SK-N-MC (cell line): ENCODE measurements at places on chromosomes 7 and 10.
A peak's percentile ranks its signal among the peaks of the same experiment; 100 is the strongest.

DNA sequence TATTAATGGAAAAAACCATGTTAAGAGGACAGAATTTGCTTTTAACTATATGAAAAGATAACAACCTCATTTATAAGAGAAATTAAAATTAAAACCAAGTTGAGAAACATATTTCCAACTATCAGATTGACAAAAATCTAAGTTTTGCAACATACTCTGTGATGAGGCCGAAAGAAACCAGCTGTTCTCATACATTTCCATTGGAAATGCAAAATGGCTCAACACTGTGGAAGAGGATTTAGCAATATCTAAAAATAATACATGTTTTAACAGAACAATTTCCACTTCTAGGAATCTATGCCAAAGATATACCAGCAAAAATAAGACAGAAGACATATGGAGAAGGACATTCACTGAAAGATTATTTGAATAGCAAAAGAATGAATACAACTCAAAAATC lies 268.8 kb downstream of the DYNC1I1 start:
- DNase-seq: no peak

GRCh38 chr10:119543814-119544642 lies 1.5 kb upstream of the RGS10 start:
- DNase-seq: no peak

GRCh38 chr10:94199565-94199964 lies 163.2 kb downstream of the NOC3L start:
- no peak for DNase-seq

GRCh38 chr10:77907900-77908717 lies 18.4 kb downstream of the DLG5 start:
- no peak for DNase-seq

DNA sequence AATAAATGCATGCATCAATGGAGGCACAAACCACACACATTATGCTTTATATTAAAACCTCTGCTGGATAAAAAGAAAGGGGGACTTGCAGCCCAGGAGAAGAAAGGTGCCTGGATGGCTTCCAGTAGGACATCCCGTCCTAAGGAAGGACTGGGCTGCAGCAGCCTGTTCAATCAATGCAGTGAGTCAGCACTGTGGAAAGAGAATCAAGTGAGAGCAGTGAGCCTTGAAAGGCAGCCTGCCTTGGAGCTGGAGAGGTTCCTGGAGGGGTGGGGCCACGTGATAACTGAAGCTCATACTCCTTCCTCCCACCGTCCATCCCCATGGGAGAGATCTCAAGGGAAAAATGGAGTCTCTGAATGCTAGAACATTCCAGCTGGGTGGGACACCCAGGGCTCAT lies 501.2 kb downstream of the ADRA2A start:
- DNase-seq: no peak

DNA sequence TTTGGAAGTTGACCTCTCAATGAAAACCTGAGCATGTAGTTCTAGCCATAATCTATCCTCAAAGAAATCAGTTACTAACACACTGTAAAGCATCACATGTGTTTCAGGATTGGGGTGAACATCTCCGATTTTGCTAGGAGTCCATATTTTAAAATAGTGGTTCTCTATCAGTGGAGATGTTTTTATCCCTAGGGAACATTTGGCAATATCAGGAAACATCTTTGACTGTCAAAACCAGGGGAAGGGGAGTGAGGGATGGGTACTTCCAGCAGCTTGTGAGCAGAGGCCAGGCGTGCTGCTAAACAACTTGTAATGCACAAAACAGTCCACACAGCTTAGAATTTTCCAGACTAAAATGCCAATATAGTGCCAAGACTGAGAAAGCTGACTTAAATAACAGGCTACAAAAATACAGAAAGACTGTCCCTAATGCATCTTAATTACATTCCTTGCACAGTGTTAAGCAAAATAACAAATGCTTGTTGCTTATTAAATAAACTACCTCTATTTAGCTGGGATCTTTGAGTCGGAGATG lies 120.9 kb downstream of the CRPPA start:
- no peak for DNase-seq

GRCh38 chr10:92742331-92743228 lies 52.8 kb downstream of the HHEX start:
- DNase-seq: no peak

GRCh38 chr10:97631098-97631497 lies 2.2 kb downstream of the MORN4 start:
- no peak for DNase-seq

- DNase-seq: no peak
Observed at GRCh38 chr7:20395511-20395910, 64.8 kb downstream of the ITGB8 start.

DNA sequence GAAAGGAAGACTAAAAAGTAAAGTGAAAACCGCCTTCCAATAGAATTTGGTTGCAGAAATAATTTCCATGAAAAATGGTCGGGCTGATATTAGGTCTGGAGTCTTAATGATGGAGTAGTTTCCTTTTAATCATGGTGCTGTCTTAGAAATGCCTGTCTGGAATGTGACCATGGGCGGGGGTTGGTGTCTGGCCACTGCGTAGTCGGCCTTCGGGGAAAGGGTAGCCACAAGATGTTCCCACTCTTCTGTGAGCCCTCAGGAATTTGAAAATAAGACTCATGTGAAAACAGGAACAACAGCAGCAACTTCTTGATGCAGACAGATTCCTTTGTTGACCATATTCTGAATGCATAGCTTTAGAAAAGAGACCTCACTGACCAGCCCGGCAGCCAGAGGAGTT lies 176.8 kb downstream of the KIAA1217 start:
- no peak for DNase-seq

GRCh38 chr7:40597517-40597916 lies 462.7 kb downstream of the SUGCT start:
- no peak for DNase-seq

- no peak for DNase-seq
Observed at GRCh38 chr7:28423918-28424514, 11.7 kb downstream of the CREB5 start.

DNA sequence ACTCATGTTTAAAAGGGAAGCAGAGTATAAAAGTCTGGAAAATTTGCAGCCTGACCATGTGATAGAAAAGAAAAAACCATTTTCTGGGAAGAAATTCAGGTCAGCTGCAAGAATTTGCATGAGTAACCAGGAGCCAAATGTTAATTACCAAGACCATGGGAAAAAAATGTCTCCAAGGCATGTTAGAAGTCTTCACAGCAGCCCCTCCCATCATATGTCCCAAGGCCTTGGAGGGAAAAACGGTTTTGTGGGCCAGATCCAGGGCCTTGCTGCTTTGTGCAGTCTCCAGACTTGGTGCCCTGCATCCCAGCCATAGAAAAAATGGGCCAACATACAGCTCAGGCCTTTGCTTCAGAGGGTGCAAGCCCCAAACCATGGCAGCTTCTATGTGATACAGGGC lies 1019.6 kb upstream of the SORCS1 start:
- DNase-seq: no peak

DNA sequence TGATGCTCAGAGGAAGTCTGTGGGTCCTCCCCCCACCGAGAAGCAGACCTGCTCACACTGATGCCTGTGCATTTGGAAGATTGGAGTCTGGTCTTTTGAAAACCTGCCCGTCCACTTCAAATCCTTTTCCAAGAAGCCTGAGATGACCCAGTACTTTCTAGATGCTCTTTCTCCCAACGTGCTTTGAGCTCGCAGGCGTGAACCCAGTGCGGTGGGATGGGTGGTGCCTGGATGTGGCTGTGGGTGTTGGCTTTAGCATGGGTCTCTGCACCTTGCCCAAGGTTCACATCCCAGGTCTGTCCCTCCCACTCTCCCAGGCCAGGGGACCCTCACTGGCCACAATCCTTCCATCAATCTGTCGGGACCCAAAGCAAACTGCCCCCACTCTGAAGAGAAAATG lies 170.2 kb downstream of the ADARB2 start:
- no peak for DNase-seq

DNA sequence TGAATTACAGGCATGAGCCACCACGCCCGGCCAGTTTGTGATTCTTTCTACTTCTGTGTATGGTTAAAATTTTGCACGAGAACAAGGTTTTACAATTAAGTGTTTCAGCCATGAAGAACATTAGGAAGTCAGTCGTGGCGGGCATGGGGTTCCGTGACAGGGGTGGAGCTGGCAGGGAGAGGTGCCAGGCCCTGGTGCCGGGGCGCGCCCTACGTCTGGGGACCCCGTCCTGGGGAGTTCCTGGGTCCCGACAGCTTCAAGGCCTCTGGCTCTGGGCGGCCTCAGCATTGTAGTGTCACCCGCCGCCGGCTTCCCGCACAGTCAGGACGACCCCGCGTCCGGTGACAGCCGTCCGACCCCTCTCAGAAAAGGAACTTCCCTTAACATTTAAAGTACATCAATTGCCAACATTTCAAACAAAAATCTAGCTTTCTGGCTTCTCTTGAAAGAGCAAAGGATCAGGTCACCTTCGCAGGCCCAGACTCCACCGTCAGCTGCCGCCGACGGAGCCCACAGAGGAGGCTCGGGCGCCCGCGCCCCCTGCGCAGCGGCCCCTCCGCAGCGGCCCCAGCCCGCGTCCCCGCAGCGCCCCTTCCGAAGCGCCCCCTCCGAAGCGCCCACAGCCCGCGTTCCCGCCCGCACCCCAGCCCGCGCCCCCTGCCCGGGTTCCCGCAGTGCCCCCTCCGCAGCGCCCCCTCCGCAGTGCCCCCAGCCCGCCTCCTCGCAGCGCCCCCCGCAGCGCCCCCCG lies 23.2 kb upstream of the MKI67 start:
- no peak for DNase-seq

- no peak for DNase-seq
Observed at GRCh38 chr10:26857991-26858706, 2.6 kb downstream of the ABI1 start.

DNA sequence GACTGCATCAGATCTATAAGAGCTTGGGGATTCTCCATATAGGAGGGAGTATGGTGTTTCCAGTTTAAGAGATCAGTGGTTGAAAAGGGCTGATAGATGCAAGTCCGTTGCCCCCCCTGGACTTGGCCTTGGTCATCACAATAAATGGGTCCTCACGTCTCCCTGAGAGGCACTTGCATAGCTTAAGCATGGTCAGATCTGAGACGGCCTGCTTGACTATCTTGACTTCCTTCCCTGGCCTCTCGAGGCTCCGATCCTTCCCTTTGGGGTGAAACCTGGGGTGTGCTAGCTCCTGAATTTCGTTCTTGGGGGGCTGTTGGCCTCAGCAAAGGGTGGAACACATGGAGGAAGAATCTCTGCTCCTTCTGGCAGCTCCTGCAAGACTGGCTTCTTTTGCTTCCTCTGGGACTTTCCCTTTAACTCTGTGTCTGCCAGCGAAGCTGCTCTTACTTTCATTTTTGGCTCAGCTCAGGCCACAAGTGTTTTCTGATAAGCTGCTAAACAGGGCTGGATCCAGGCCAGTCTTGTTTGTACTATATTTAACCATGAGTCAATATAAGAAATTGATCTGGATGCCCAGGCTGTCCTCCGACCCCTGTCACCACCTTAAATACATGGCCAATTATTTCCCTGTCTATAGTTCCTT lies 11.2 kb upstream of the ZNF485 start:
- no peak for DNase-seq

DNA sequence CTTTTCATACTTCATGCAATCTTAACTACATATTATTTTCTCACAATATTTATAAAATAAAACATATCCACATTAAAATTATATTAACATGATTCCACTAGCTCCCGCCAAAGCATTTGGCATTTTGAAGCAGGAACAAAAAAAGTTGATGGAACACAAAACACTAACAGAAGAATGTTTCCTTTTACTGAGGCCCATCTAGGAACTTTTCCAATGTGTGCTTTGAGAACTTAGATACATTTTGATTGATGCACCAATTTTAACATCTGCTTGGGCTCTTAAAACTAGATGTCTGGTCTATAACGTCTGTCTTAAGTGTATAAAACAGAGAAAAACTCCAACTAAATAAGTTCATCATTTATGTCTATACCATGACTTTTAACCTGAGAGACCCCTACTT lies 1214.8 kb downstream of the SORCS1 start:
- DNase-seq: no peak

GRCh38 chr10:86374664-86375063 lies 8.1 kb upstream of the GRID1 start:
- DNase-seq: no peak

DNA sequence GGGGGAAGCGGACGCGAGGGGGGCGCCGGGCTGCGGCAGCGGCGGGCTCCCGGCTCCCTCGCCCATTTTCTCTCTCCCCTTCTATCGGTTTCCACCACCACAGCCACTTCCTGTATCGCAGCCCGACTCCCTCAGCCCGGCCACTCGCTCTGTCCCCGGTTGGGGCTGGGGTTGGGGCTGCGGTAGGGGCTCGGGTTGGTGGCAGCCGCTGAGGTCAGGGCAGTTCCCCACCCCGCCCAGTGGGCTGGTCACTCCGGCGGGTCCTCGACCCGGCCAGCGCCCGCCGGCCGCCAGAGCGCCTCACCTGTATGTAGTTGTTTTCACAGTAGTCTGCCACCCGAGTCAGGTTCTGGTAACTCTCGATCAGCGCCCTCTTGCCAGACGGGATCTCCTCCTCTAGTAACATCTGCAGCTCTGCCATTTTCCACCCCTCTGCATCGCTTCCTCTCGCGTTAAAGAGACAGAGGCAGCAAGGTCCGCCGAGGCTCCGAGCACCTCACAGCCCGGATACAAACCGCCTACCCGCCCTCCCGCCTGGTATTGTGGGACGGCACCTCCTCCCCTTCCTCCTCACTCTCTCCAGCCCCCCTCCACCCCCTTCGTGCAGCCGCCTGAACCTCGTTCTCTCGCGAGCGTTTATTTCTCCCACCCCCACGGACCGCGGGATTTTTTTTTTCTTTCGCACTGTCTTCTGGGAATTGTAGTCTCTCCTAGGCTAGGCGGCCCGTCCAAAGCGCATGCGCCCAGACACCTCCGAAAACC lies at the start of gene ABI1:
TSS of gene ABI1 (minus strand) at position 516 of the 762 bp plus-strand sequence. CDS start at position 421, 95 bp downstream.
- peak; percentile 89 for DNase-seq

DNA sequence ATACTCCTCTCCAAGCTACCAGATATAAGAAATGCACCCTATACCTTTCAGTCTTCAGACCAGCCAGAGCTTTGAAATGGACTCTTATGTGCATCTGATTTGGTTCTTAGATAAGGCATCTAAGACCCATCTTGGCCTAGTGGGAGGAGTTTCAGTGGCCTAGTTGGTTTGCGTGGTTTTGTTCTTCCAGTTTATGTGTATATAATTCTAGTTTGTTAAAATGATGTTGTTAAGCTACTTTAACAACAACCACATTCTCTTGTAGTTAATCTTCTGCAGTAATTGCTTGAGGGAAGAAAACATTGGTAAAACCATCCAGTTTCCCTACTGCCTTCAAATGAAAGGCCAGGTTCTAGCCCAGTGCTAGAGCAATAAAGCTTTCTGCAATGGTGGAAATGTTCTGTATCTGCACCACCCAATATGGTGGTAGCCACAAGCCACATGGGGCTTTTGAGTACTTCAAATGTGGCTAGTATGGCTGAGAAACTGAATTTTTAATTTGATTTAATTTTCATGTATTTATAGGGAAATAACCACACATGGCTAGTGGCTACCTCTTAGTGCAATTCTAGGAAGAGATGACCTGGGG lies 66.3 kb downstream of the KLHDC10 start:
- DNase-seq: no peak

DNA sequence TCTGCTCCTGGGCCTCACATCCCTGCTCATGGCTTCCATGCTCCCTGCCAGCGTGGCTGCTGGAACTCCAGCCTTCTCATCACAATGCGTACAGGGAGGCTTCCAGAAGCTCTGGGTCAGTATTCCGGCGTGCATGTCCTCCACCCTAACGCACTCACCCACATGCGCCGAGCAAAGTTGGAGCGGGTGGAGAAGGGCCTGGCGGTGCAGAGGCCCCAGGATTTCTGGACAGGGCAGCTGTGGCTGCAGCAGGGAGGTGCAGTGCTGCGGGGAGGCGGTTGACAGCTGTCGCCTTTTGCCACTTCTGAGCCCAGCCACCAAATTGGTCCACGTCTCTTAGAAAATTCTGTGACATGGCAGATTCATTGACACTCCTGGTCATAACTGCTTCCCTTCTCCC lies 33.6 kb upstream of the FAM20C start:
- no peak for DNase-seq
